ENCODE measurements at places on chromosomes 7 and 10.

- no peak for DNase-seq
Observed at GRCh38 chr7:49520951-49521350, 252.5 kb upstream of the VWC2 start.

DNA sequence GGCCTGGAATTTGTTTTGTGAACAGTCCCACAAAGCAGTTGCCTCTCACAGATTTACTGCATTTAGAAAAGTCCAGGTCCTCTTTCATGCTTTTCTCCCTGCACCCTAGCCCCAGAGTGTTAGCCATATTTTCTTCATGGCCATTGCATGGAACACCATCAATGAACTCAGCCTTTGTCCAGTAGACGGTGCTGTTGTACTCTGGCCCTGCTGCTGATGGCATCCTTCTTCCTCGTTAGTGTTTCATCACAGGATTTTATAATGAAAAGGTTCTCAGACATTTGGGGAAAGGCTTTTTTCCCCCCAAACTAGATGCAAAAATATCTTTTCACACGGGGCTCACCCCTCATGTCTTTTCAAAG, 93.0 kb upstream of the SLC25A13 start:
- peak; percentile 52 for DNase-seq

GRCh38 chr7:149770728-149771636, 2.4 kb downstream of the ZNF467 start:
- peak; percentile 83 for DNase-seq

DNA sequence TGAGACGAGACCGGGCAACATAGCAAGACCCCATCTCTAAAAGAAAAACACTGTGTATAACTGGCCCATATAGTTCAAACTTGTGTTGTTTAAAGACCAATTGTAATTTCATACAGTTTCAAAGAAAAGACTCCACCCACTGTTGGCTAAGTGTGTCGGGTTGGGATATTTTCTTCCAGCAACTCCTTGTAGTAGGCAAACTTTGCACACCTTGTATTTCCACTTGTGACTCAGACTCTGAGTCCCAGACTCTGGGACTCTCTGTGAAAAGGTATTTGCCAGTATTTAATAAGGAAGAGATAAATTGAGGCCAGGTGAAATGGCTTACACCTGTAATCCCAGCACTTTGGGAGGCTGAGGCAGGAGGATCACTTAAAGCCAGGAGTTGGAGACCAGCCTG, 29.3 kb upstream of the RHBDD2 start:
- no peak for DNase-seq

GRCh38 chr7:100465702-100466311, 1.7 kb upstream of the SPACDR start:
- DNase-seq: peak; percentile 14

DNA sequence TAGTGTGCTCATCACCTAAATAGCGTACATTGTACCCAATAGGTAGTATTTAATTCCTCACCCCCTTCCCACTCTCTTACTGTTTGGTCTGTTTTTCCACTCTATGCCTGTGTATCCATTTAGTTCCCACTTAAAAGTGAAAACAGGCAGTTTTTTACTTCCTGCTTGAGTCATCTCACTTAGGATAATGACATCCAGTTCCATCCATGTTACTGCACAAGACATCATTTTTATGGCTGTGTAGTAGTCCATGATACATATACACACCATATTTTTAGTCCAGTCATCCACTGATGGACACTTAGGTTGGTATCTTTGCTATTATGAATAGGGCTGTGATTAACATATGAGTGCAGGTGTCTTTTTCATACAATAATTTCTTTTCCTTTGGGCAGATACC, 10.1 kb downstream of the STK17A start:
- no peak for DNase-seq

- DNase-seq: no peak
Observed at GRCh38 chr7:110061387-110061786, 1029.5 kb upstream of the LRRN3 start.

DNA sequence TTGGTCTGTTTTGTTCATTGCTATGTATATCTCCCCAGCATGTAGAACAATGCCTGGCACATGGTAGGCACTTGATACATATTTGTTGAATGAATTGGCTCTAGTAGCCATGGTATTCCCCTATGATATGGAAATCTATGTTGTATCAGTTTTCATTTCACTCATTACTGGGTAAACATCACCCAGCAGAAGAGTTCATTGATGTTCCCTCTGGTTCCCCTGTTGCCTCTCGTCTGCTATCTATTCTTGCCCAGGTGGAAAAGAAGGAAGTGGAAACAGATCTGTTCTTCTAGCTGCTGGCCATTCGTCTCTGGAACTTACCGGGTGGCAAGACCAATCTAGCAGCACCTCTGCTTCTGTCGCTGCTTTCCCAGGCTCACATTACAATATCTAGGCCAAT, 71.5 kb downstream of the LRRC4 start:
- no peak for DNase-seq

DNA sequence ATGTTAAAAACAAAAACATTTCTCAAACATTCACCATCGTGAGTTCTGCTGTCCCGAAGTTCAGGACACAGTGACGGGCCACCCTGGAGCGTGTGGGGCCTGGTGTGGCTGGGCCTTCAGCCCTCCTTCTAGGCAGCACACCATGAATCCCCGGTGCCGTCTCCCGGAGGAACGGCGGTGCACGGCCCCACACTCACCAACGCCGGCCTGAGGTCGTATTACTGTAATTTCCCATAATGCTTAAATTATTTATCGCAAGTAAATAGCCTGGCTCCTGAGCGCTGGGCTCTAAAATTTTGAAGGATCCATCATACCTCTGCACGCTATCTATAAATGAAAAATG, 1.4 kb downstream of the STK32C start:
- no peak for DNase-seq

All from NCI-H524 (cell line).